Bronchial smooth muscle cell (primary cell): ENCODE measurements at places on chromosomes 12 and 14. TPM values are rescaled to one million over a fixed set of nuclear protein-coding genes. Genes with fewer than 3 reads are reported as not detected.

The GPRC5A gene
- 7.6 and 7.9 TPM in 2 replicates for total RNA-seq

The IRAK3 gene
- total RNA-seq: 5.1 and 6.5 TPM in 2 replicates

The CD27 gene
- total RNA-seq: 0.34 TPM in 1 of 2 replicates, not detected in the other

The GLIPR1 gene
- 16.9 and 39.2 TPM in 2 replicates for total RNA-seq

The ABCD4 gene
- total RNA-seq: 23.2 and 25.2 TPM in 2 replicates

The FAM181A gene
- total RNA-seq: not detected in 2 replicates

The PTGER2 gene
- 29.2 and 35.9 TPM in 2 replicates for total RNA-seq

The BTBD6 gene
- total RNA-seq: 38.9 and 42.6 TPM in 2 replicates

The DTX1 gene
- 0.09 TPM in 1 of 2 replicates, not detected in the other for total RNA-seq

The CD163L1 gene
- total RNA-seq: under 0.01 and 0.16 TPM in 2 replicates

The SLC38A6 gene
- 79.8 and 142 TPM in 2 replicates for total RNA-seq

The SLC22A17 gene
- total RNA-seq: 13.2 and 16.7 TPM in 2 replicates

The NOXRED1 gene
- 0.26 and 0.32 TPM in 2 replicates for total RNA-seq

The PLEKHD1 gene
- total RNA-seq: under 0.01 TPM in 2 replicates

The CFAP73 gene
- 0.09 TPM in 1 of 2 replicates, not detected in the other for total RNA-seq

The RNF212B gene
- not detected in 2 replicates for total RNA-seq

The NPFF gene
- not detected in 2 replicates for total RNA-seq

The FSCB gene
- total RNA-seq: under 0.01 TPM in 1 of 2 replicates, not detected in the other

The USP15 gene
- total RNA-seq: 62.7 and 91.6 TPM in 2 replicates
